Activated naive CD8-positive, alpha-beta T cell treated with anti-CD3 and anti-CD28 coated beads, Interleukin-2, amount 50 U/mL, for 24 hours (primary cell): ENCODE measurements at places on chromosomes 4 and X.

DNA sequence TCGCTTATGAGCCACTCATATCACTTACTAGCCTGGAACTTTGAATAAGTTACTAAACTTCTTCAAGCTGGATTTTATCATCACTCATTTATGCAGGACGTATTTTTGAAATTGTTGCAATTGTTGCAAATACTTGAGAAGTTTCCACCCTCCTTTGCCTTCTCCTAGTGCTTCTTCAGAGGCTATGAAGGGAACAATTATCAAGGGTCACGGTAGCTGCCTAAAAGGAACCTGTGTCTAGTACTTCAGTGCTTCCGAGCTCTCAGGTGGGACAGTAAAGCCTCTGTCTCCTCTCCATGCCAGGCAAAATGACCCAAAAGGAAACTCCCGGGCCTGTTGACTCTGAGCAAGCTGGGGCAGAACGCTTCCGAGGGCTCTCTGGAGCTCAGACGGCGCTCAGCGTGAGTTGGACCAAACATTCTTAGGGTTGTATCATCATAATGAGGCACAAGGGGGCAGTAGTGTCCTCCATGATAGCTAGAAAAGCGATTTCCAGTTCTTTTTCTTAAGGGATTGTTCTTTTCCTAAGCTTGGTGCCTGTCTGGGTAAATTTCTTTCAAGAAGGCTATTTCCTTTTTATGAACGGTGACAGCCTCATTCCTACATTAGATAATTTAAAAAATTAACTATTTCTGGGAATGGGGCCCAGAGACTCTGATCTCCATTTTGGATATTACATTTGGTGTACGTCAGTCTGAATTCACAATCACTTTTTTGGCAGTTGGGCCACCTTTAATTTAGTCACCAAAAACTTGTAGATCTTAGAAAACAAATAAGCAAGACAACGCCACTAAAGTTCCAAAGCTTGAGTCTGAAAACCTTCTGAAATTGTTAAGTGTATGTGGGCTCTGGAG, 73.1 kb downstream of the PACRGL start:
- no peaks in the 10 kb centered on the region for H3K4me1 ChIP-seq
- no peak overlapping the region for H3K4me3 ChIP-seq
- no peaks in the 10 kb centered on the region for H3K27me3 ChIP-seq
- H3K36me3 ChIP-seq = no peaks in the 10 kb centered on the region

DNA sequence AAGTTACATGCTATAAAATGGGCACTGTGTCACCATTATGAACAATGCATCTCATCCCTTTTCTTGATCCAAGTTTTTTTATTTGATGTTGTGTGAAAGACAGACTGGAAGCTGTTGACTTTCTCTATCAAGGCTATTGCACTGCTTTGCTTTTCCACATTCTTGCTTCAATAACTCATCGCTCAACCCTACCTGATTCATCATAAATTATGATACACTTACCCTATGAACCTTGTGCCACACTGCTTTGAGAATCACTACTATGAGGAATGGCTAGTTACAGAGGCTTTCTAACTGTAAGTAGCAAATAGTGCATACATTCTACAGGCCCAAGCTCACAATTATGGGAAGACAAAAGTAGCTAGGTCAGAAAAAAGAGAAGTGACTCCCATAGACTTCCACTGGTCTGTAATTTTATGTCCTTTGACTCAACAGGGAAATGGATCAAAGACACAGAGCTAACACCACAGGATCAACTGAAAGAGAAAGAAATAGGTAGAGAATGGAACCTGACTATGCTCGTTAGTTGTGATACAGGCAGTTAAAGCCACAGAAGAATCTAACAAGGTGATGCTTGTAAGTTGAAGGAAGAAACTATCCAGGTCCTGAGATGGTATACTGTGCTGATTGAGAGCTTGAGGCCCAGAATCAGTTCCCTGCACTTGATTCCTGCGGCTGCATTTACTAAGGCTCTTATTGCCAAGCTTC, 163.5 kb downstream of the PPP3CA start:
- no peak overlapping the region for H3K27ac ChIP-seq
- peaks cover 19% of the 10 kb centered on the region for H3K4me1 ChIP-seq
- DNase-seq = no peak
- H3K27me3 ChIP-seq = no peaks in the 10 kb centered on the region

- no peak overlapping the region for H3K4me3 ChIP-seq
- H3K4me1 ChIP-seq = peaks cover 11% of the 10 kb centered on the region
- DNase-seq = no peak
- H3K27ac ChIP-seq = no peak overlapping the region
- H3K36me3 ChIP-seq = peaks cover 11% of the 10 kb centered on the region
- no peaks in the 10 kb centered on the region for H3K27me3 ChIP-seq
Measured at GRCh38 chr4:25926462-25926861, 12.4 kb downstream of the SMIM20 start.

DNA sequence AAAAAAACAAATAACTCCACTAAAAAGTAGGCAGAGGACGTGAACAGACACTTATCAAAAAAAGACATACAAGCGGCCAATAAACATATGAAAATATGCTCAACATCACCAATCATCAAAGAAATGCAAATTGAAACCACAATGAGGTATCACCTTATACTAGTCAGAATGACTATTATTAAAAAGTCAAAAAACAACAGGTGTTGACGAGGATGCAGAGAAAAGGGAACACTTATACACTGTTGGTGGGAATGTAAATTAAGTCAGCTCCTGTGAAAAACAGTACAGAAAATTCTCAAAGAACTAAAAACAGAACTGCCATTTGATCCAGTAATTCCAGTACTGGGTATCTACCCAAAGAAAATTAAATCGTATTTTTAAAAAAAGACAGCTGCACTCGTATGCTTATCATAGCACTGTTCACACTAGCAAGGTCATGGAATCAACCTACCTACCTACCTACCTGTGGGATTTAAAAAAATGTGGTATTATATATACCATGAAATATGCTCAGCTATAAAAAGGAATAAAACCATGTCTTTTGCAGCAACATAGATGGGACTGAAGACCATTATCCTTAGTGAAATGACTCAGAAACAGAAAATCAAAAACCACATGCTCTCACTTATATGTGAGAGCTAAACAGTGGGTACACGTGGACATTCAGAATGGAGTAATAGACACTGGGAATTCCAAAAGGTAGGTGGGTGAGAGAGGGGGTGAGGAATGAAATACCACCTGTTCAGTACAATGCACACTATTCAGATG, 24.8 kb upstream of the PTPN13 start:
- no peaks in the 10 kb centered on the region for H3K27me3 ChIP-seq
- H3K36me3 ChIP-seq = no peaks in the 10 kb centered on the region
- H3K4me1 ChIP-seq = no peaks in the 10 kb centered on the region
- no peak overlapping the region for H3K27ac ChIP-seq

GRCh38 chr4:1187182-1187581, 14.8 kb upstream of the SPON2 start:
- no peak for DNase-seq
- no peaks in the 10 kb centered on the region for H3K27me3 ChIP-seq
- H3K4me3 ChIP-seq = no peak overlapping the region
- H3K27ac ChIP-seq = no peak overlapping the region
- peaks cover 31% of the 10 kb centered on the region for H3K4me1 ChIP-seq
- no peaks in the 10 kb centered on the region for H3K36me3 ChIP-seq

- peak overlapping the region; percentile 90 for H3K4me3 ChIP-seq
- no peaks in the 10 kb centered on the region for H3K27me3 ChIP-seq
- peaks cover 33% of the 10 kb centered on the region for H3K36me3 ChIP-seq
Measured at GRCh38 chr4:2962614-2963174, 512 bp downstream of the NOP14 start.

GRCh38 chr4:142475663-142476062, 370.4 kb downstream of the INPP4B start:
- no peaks in the 10 kb centered on the region for H3K36me3 ChIP-seq
- H3K27ac ChIP-seq = no peak overlapping the region
- no peak for DNase-seq
- H3K27me3 ChIP-seq = no peaks in the 10 kb centered on the region
- H3K4me3 ChIP-seq = no peak overlapping the region
- peaks cover 8% of the 10 kb centered on the region for H3K4me1 ChIP-seq

GRCh38 chr4:114052227-114052626, 72.8 kb upstream of the ARSJ start:
- H3K4me3 ChIP-seq = no peak overlapping the region
- DNase-seq = no peak
- peaks cover 3% of the 10 kb centered on the region for H3K27me3 ChIP-seq
- H3K27ac ChIP-seq = no peak overlapping the region

GRCh38 chr4:19314116-19314515, 937.6 kb upstream of the SLIT2 start:
- H3K4me3 ChIP-seq = no peak overlapping the region
- no peak overlapping the region for H3K27ac ChIP-seq
- H3K4me1 ChIP-seq = no peaks in the 10 kb centered on the region
- no peaks in the 10 kb centered on the region for H3K27me3 ChIP-seq
- H3K36me3 ChIP-seq = no peaks in the 10 kb centered on the region

DNA sequence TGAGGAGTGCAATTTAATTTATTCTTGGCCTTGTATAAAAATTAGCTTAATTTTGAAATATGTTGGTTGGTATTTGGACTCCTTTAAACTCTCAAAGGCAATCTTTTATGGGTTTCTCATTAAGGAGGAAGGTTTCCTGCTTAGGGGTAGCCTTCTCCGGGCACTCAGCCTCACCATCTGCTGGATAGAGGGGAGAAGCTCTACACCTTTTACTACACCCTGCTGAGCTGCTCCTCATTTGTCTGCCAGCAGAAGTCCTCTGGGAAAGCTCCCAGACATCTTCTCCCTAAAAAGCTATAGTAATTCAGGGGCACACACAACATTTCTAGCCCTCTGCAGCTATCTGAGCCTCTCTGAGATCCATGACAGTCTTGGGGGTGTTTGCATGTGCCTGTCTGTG, 179.1 kb downstream of the SOWAHB start:
- no peaks in the 10 kb centered on the region for H3K36me3 ChIP-seq
- DNase-seq = no peak
- H3K27ac ChIP-seq = no peak overlapping the region
- no peak overlapping the region for H3K4me3 ChIP-seq

DNA sequence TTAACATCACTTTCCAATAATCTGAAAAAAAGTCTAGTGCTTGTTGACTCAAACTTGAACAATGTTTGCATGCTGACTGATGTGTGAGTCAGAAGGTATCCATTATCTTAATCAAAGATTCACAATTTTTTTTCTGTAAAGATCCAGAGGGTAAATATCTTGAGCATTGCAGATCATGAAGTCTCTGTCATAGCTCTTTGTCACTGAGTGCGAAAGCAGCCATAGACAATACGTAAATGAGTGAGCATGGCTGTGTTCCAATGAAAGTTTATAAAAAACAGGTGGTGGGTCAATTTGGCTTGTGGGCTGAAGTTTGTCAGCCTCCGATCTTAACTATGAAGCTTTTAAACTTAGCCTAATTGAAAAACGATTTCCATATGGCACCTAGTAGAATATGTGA, 37.7 kb downstream of the NHS start:
- H3K36me3 ChIP-seq = no peaks in the 10 kb centered on the region
- H3K4me1 ChIP-seq = peaks cover 27% of the 10 kb centered on the region
- peaks cover 4% of the 10 kb centered on the region for H3K27me3 ChIP-seq
- H3K4me3 ChIP-seq = no peak overlapping the region
- no peak for DNase-seq

DNA sequence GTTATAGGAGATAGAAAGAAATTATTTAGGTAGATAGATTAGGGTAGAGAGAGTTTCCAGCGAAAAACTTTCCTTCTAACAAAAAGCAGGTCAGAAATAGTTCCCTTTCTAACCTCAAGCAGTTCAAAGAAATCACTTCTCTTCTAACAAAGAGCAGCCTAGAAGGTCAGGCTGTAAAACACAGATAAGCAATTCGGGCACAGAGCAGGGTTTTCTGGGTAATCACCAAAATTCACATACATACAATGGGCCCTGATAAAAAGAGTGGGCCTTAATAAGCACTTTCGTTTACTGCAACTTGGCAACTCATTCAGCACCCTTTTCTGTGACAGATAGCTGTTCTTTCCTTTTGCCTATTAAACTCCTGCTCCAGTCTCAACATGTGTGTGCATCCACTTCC, 13.4 kb upstream of the NAF1 start:
- H3K36me3 ChIP-seq = no peaks in the 10 kb centered on the region
- H3K27me3 ChIP-seq = peaks cover 4% of the 10 kb centered on the region
- H3K4me3 ChIP-seq = no peak overlapping the region
